ENCODE measurements at places on chromosomes 7 and 10. TPM values are rescaled to one million over a fixed set of nuclear protein-coding genes. Genes with fewer than 3 reads are reported as not detected.

KCNH2 gene
- 0.58 TPM for total RNA-seq

VPS37D gene
- 6.3 TPM for total RNA-seq

PALD1 gene
- 1.3 TPM for total RNA-seq

ZNF365 gene
- total RNA-seq = 2.6 TPM

PYROXD2 gene
- total RNA-seq = 4.2 TPM

SLIT1 gene
- not detected for total RNA-seq

ADRA2A gene
- total RNA-seq = not detected

SLC18A2 gene
- 0.02 TPM for total RNA-seq

PSD gene
- total RNA-seq = 0.06 TPM

MMD2 gene
- not detected for total RNA-seq
